Chondrocyte (in vitro differentiated cells): ENCODE measurements at places on chromosomes 2 and 18. TPM values are rescaled to one million over a fixed set of nuclear protein-coding genes. Genes with fewer than 3 reads are reported as not detected.
A peak's percentile ranks its signal among the peaks of the same experiment; 100 is the strongest.

GRCh38 chr2:106053581-106053980 is 140.5 kb downstream of the UXS1 start:
- H3K27ac ChIP-seq: peak overlapping the region; percentile 57
- H3K36me3 ChIP-seq: no peaks in the 10 kb centered on the region
- peaks cover 34% of the 10 kb centered on the region for H3K4me1 ChIP-seq
- no peak overlapping the region for H3K4me3 ChIP-seq
- H3K27me3 ChIP-seq: peaks cover 8% of the 10 kb centered on the region
- no peak for DNase-seq

NOTO gene
- not detected in 3 replicates for total RNA-seq

DNA sequence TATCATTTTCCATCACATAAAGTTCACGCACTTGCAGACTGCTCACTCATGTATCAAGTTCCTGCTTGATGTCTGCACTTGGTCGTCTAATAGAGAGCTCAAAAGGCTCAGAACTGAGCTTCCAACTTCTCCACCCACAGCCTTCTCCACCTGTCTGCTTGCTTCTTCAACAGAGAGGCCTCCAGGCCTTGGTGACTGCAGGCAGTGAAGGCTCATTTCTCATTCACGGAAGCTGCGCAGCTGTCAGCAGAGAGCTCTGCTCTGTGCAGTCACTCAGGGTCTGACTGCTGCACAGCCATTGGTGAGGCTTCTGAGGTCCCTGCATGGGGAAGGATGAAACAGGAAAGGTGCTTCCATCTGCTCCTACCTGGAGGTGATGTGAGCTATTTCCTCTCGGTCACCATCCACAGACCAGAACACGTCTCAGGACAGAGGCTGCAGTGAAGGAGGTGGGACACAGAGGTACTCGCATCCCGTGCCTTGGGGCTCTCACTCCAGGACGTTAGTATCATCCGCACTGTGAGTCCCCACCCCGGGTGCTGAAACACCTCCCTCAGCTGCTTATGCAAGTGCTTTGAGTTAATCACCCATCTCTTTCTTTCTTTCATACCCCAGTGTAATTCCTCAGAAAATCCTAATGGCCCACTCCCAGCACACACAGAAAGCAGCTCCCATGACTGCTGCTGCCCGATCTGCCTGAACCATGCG is 126.2 kb downstream of the TMEM18 start:
- no peak for DNase-seq
- peaks cover 16% of the 10 kb centered on the region for H3K27me3 ChIP-seq
- H3K36me3 ChIP-seq: no peaks in the 10 kb centered on the region
- H3K4me3 ChIP-seq: no peak overlapping the region

GRCh38 chr2:215919624-215920243 is 93.6 kb downstream of the MREG start:
- no peaks in the 10 kb centered on the region for H3K27me3 ChIP-seq
- peak overlapping the region; percentile 95 for H3K27ac ChIP-seq
- H3K4me1 ChIP-seq: peaks cover 61% of the 10 kb centered on the region
- no peak for DNase-seq
- H3K4me3 ChIP-seq: no peak overlapping the region
